ENCODE measurements at places on chromosomes 6 and 20.

DNA sequence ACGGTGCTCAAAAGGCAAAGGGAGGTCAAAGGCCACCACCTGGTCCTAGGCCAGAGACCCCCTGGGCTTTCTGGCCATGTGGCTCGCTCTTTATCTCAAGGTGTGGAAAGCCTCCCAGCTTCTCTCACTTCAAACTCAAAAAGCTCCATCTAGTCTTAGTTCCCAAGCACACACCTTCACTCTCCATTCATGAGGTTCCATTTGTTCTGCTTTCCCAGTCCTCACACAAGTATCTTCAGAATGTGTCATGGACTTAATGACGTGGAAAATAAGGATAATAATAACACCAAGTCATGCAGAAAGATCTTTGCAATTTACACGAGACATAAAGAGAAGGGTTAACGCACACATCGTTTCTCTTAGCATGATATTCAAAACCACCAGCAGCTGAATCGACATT lies 219.3 kb downstream of the GMDS start:
- no peaks in the 10 kb centered on the region for H3K36me3 ChIP-seq
- no peaks in the 10 kb centered on the region for H3K27me3 ChIP-seq

- no peaks in the 10 kb centered on the region for H3K27me3 ChIP-seq
- no peak for DNase-seq
Observed at GRCh38 chr6:54861905-54862616, 15.5 kb downstream of the FAM83B start.

DNA sequence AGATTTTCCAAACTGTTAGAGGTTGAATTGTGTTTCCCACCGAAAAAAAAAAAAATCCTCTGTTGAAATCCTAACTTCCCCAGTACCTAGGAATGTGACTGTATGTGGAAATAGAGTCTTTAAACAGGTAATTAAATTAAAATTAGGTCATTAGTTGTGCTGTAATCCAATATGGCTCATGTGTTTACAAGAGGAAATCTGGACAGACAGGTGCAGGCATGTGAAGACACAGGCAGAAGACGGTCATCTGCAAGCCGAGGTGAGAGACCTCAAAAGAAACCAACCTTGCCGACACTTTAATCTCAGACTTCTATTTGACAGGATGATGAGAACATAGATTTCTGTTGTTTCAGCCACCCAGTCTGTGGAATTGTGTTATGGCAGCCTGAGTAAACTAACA lies 28.6 kb upstream of the EZR start:
- no peaks in the 10 kb centered on the region for H3K36me3 ChIP-seq
- peaks cover 24% of the 10 kb centered on the region for H3K4me1 ChIP-seq
- no peak for DNase-seq

GRCh38 chr20:31374346-31374745 lies 5.9 kb downstream of the DEFB118 start:
- no peak overlapping the region for H3K4me3 ChIP-seq
- DNase-seq, result no peak
- H3K4me1 ChIP-seq, result no peaks in the 10 kb centered on the region
- H3K36me3 ChIP-seq, result no peaks in the 10 kb centered on the region

DNA sequence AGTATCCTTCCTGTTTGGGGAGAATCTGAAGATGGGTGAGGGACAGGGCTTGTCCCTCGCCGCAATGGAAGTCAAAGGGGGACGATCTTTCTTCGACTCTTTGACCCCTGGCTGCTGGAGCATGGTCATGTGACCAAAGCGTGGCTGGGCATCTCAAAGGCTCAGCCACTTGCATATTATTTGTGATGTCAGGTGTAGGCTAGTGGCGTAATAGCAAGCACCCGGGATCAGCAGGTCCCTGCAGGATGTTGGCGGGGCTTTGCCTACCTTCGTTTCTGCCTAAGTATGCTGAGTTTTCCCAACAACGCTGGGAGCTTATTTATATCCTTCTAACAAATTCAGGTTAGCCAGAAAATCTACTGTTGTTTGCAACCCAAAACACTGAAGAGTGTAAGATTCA lies 50.3 kb upstream of the IL20RA start:
- H3K4me3 ChIP-seq, result no peak overlapping the region
- peaks cover 4% of the 10 kb centered on the region for H3K27me3 ChIP-seq
- H3K4me1 ChIP-seq, result peaks cover 20% of the 10 kb centered on the region
- no peak overlapping the region for H3K27ac ChIP-seq
- DNase-seq, result no peak
- no peaks in the 10 kb centered on the region for H3K36me3 ChIP-seq

- no peak for DNase-seq
- no peak overlapping the region for H3K27ac ChIP-seq
- H3K4me1 ChIP-seq, result no peaks in the 10 kb centered on the region
- no peak overlapping the region for H3K4me3 ChIP-seq
- no peaks in the 10 kb centered on the region for H3K36me3 ChIP-seq
Observed at GRCh38 chr6:32908897-32909296, 31.9 kb downstream of the HLA-DMB start.

- peaks cover 4% of the 10 kb centered on the region for H3K27me3 ChIP-seq
- no peak overlapping the region for H3K4me3 ChIP-seq
- H3K4me1 ChIP-seq, result no peaks in the 10 kb centered on the region
- no peaks in the 10 kb centered on the region for H3K36me3 ChIP-seq
Observed at GRCh38 chr6:46989398-46989797, 52.7 kb downstream of the ADGRF1 start.

DNA sequence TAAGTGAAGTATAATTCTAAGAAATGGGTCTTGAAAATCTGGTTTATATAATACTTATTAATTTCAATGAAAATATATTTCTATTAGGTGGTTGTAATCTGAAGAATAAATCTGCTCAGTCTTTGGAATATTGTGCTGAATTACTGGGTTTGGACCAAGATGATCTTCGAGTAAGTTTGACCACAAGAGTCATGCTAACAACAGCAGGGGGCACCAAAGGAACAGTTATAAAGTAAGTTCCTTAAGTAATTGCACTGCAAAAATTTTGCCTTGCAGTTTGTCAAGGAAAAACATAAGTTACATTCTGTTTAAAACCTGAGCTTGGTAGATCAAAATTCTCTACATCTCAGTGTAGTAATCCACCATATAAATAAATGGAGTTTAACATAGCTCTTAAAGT lies 106.0 kb downstream of the MYO6 start:
- no peaks in the 10 kb centered on the region for H3K36me3 ChIP-seq
- DNase-seq, result peak; percentile 35
- H3K4me3 ChIP-seq, result no peak overlapping the region
- H3K27ac ChIP-seq, result no peak overlapping the region
- H3K27me3 ChIP-seq, result peaks cover 10% of the 10 kb centered on the region

DNA sequence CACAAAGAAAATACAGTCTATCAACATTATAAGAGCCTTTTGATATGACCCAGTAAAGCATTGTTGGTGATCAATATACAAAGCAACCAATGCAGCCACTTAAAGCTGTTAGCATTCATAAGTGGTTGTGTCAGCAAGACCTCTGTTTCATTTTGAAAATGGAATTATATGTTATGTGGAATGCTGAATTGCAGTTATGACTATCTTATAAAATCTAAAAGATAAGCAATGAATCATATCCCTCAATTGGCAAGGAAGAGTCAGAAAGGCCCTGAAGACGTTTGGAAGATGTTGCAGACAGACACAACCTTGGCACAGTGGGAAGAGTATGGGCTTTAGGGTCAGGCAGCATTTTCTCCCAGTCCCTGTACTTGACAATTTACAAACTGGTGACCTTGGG lies 93.8 kb upstream of the RNF217 start:
- H3K4me1 ChIP-seq, result no peaks in the 10 kb centered on the region
- no peak for DNase-seq
- H3K27ac ChIP-seq, result no peak overlapping the region

DNA sequence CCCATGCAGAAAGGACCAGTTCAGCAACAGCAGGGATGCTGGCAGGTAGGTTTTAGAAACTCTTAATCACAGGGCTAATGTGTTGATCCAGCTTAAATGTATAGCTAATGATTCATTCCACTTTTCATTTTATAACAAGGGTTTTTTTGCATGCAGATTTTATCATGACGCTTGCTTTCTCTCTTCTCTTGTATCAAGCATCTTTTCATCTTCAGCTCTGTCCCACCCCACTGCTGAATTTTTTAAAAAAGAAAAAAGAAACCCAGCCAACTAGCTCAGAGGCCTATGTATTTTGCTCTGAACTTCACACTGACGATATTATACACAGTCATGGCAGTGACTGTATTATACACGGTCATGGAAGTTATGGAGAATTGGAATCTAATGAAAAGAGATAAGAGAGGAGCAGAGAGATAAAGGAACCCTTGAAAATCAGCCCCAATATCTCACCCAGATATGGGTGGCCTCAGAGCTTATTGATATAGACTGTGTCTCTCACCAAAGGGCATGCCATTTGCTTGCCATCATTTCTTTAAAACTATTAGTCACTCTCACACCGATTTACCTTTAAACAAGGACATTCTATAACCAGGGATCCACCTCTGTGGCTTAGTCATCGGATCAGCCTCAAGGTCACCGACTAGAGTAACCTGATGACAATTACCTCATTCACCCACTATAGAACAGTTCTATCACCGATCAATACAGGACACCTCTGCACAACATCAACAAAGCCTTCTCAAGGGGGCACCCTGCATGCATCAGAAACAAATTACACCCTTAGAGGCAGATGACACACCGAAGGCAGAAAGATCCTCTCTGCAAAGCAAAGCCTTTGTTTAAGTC lies 222.0 kb downstream of the ATXN1 start:
- no peak overlapping the region for H3K4me3 ChIP-seq
- no peak for DNase-seq
- no peak overlapping the region for H3K27ac ChIP-seq
- H3K4me1 ChIP-seq, result no peaks in the 10 kb centered on the region

- no peak overlapping the region for H3K27ac ChIP-seq
- H3K4me1 ChIP-seq, result no peaks in the 10 kb centered on the region
Observed at GRCh38 chr20:34979366-34980153, 23.9 kb downstream of the MYH7B start.

- H3K4me3 ChIP-seq, result no peak overlapping the region
- peaks cover 17% of the 10 kb centered on the region for H3K4me1 ChIP-seq
- no peak for DNase-seq
- H3K27me3 ChIP-seq, result peaks cover 96% of the 10 kb centered on the region
Observed at GRCh38 chr6:34145161-34146020, 496 bp downstream of the GRM4 start.

GRCh38 chr6:20931772-20932171 lies 397.5 kb downstream of the CDKAL1 start:
- no peak overlapping the region for H3K4me3 ChIP-seq
- H3K4me1 ChIP-seq, result no peaks in the 10 kb centered on the region
- H3K27me3 ChIP-seq, result no peaks in the 10 kb centered on the region
- DNase-seq, result no peak
- peaks cover 2% of the 10 kb centered on the region for H3K36me3 ChIP-seq
- H3K27ac ChIP-seq, result no peak overlapping the region

GRCh38 chr6:156068881-156069280 lies 613.2 kb upstream of the NOX3 start:
- H3K4me3 ChIP-seq, result no peak overlapping the region
- H3K36me3 ChIP-seq, result no peaks in the 10 kb centered on the region
- H3K4me1 ChIP-seq, result no peaks in the 10 kb centered on the region
- H3K27ac ChIP-seq, result peak overlapping the region; percentile 25

GRCh38 chr6:83199863-83200225 lies 6.7 kb downstream of the RWDD2A start:
- no peak overlapping the region for H3K27ac ChIP-seq
- H3K4me1 ChIP-seq, result peaks cover 13% of the 10 kb centered on the region
- no peak overlapping the region for H3K4me3 ChIP-seq
- no peak for DNase-seq
- H3K36me3 ChIP-seq, result peaks cover 2% of the 10 kb centered on the region

DNA sequence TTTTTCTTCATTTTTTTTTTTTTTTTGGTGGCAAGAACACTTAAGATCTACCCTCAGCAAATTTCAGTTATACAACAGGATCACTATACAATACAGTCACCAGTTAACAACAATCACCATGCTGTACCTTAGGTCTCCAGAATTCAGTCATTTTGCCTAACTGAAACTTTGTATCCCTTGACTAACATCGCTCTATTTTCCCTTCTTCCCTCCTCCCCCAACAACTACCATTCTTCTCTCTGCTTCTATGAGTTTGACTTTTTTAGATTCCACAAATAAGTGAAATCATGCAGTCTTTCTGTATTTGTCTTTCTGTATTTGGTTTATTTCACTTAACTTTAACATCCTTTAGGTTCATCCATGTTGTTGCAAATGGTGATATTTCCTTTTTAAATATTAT lies 42.4 kb upstream of the DOK5 start:
- no peaks in the 10 kb centered on the region for H3K4me1 ChIP-seq
- H3K36me3 ChIP-seq, result no peaks in the 10 kb centered on the region
- H3K27ac ChIP-seq, result no peak overlapping the region

DNA sequence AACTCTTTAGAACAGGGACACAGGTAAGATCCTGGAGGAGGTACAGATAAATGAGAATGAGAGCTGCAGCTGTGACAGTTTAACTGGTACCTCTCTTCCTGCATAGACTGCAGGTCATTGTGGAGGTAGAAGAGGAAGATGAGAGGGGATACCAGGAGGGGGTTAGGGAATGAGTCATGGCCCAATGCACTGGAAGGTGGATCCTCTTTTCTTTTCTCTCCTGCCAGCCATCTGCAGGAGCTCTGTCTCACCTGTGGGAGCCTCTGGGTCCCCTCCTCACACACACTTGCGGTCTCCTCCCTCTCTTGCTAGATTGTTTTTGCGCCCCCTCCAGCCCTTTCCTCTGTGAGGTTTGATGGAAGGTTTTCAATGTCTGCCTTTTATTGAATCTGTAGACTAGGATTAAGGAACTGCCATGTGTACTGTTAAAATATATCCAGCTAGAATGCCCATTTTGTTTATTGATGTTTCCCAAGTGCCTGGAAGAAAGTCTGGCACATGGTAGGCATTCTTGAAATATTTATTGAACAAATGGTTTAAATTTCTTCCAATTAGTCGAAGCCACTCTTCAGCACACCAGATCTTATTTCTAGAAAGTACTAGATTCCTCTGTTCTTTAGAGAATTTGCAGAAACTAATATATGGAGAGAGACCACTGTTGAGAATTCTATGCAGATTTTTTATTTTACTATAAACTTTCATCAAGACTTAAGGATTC lies 13.0 kb downstream of the C6orf163 start:
- no peaks in the 10 kb centered on the region for H3K4me1 ChIP-seq
- H3K4me3 ChIP-seq, result no peak overlapping the region
- DNase-seq, result no peak
- no peak overlapping the region for H3K27ac ChIP-seq
- no peaks in the 10 kb centered on the region for H3K27me3 ChIP-seq

DNA sequence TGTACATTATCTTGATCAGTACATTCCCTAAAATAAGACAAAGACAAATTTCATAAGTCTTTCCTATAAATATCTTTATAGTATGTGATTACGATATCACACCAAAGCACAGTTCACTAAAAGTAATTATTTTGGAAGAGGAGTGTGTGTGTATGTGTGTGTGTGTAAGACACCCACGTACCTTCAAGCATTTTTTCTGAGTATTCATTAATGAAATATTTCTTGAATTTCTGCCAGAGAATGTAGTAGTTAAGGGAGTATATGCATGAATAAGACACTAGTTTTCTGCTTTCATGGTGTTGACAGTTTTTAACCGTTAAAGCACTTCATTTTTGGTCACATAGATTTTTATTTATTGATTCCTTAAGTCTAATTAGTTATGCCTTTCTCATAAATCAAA lies 36.8 kb downstream of the MANEA start:
- H3K27me3 ChIP-seq, result no peaks in the 10 kb centered on the region
- H3K4me3 ChIP-seq, result no peak overlapping the region
- H3K36me3 ChIP-seq, result no peaks in the 10 kb centered on the region
- H3K4me1 ChIP-seq, result no peaks in the 10 kb centered on the region
- H3K27ac ChIP-seq, result no peak overlapping the region
- DNase-seq, result no peak
